ENCODE measurements at places on chromosomes 11 and 22.
A peak's percentile ranks its signal among the peaks of the same experiment; 100 is the strongest.

- DNase-seq: peak; percentile 74
- no peak overlapping the region for H3K4me3 ChIP-seq
- H3K4me1 ChIP-seq: peaks cover 11% of the 10 kb centered on the region
- H3K27me3 ChIP-seq: no peaks in the 10 kb centered on the region
- H3K36me3 ChIP-seq: no peaks in the 10 kb centered on the region
Measured at GRCh38 chr11:9601037-9601875, 27.8 kb downstream of the WEE1 start.

DNA sequence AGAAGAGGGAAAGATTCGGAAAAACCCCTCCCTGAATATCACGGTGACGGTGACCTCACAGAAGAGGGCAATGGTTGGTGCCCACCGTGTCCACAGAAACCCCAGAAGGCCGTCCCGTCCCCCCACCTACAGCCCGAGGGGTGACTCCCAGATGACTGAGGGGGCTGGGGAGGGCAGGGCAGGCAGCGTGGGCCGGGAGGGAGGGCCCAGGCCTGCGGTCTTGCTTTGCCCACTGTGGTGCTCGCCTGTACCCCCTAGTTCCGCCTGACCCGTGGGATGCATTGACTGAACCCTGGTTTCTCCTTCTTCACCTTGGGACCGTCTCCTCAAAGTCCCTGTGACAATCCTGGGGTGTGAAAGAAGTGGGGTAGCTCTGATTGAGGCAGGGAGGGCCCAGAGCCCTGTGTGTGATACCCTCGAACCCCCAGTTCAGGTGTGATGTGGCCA lies 526.7 kb downstream of the BRD1 start:
- no peaks in the 10 kb centered on the region for H3K36me3 ChIP-seq
- H3K27ac ChIP-seq: no peak overlapping the region
- H3K27me3 ChIP-seq: peaks cover 40% of the 10 kb centered on the region

GRCh38 chr22:44819966-44820631 lies 67.7 kb downstream of the ARHGAP8 start:
- H3K27ac ChIP-seq: no peak overlapping the region
- no peak overlapping the region for H3K4me3 ChIP-seq
- no peaks in the 10 kb centered on the region for H3K27me3 ChIP-seq
- DNase-seq: no peak
- H3K4me1 ChIP-seq: peaks cover 4% of the 10 kb centered on the region

- no peak overlapping the region for H3K27ac ChIP-seq
- peaks cover 23% of the 10 kb centered on the region for H3K4me1 ChIP-seq
- H3K27me3 ChIP-seq: peaks cover 5% of the 10 kb centered on the region
- no peak for DNase-seq
- peak overlapping the region; percentile 46 for H3K4me3 ChIP-seq
Measured at GRCh38 chr11:73342633-73343032, 33.6 kb upstream of the RELT start.

- no peaks in the 10 kb centered on the region for H3K4me1 ChIP-seq
- no peaks in the 10 kb centered on the region for H3K36me3 ChIP-seq
- H3K4me3 ChIP-seq: no peak within 1 kb of the TSS
- H3K27me3 ChIP-seq: peaks cover 4% of the 10 kb centered on the region
- no peak within 1 kb of the TSS for H3K27ac ChIP-seq
- DNase-seq: no peak
Measured at GRCh38 chr22:23579870-23580575, at the start of gene IGLL1. Gene IGLL1 (minus strand): TSS chr22:23580290. CDS start chr22:23580190, 100 bp downstream.

GRCh38 chr11:986270-986951 lies 50.1 kb downstream of the MUC6 start:
- no peaks in the 10 kb centered on the region for H3K27me3 ChIP-seq
- H3K36me3 ChIP-seq: peaks cover 90% of the 10 kb centered on the region
- DNase-seq: no peak
- no peak overlapping the region for H3K4me3 ChIP-seq

DNA sequence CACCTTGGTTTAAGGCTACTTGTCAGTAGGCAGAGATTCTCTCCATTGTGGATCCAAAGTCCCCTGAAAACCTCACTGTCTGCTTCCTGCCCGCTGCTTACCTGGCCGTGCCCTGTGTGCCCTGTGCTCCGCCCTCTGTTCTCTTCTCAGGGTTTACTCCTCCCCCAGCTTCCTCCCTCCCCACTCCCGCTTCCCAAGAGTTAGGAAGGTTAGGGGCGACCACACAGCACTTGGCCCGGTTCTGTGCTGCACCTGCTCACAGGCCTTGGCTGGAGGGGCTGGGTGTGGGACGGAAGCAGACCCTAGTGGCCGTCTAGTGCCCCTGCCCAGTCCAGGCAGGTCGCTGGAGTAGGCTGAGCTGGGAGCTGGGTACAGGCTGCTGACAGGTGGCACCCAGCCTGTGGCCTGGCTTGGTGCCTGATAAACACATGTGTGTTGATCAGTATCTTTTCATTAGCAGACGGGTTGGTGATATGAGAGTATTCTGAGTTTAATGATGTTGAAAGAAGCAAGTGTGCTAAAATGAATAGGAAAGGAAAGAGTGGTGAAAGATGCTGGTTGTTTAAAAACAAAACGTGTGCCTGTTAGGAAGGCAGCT lies 40.5 kb downstream of the GRAMD4 start:
- H3K27me3 ChIP-seq: no peaks in the 10 kb centered on the region
- peaks cover 29% of the 10 kb centered on the region for H3K4me1 ChIP-seq
- H3K36me3 ChIP-seq: peaks cover 51% of the 10 kb centered on the region
- no peak overlapping the region for H3K4me3 ChIP-seq

GRCh38 chr11:117171007-117171403 lies 7.5 kb upstream of the SIDT2 start:
- peaks cover 7% of the 10 kb centered on the region for H3K4me1 ChIP-seq
- no peak for DNase-seq
- no peaks in the 10 kb centered on the region for H3K27me3 ChIP-seq
- no peak overlapping the region for H3K4me3 ChIP-seq
- H3K27ac ChIP-seq: no peak overlapping the region
- peaks cover 40% of the 10 kb centered on the region for H3K36me3 ChIP-seq

GRCh38 chr11:24574461-24574860 lies 77.6 kb downstream of the LUZP2 start:
- DNase-seq: no peak
- no peaks in the 10 kb centered on the region for H3K27me3 ChIP-seq
- H3K36me3 ChIP-seq: no peaks in the 10 kb centered on the region
- no peak overlapping the region for H3K27ac ChIP-seq

GRCh38 chr11:114314096-114314495 lies 17.9 kb downstream of the NNMT start:
- H3K27me3 ChIP-seq: no peaks in the 10 kb centered on the region
- H3K4me3 ChIP-seq: no peak overlapping the region
- H3K36me3 ChIP-seq: peaks cover 20% of the 10 kb centered on the region
- H3K4me1 ChIP-seq: peaks cover 20% of the 10 kb centered on the region

DNA sequence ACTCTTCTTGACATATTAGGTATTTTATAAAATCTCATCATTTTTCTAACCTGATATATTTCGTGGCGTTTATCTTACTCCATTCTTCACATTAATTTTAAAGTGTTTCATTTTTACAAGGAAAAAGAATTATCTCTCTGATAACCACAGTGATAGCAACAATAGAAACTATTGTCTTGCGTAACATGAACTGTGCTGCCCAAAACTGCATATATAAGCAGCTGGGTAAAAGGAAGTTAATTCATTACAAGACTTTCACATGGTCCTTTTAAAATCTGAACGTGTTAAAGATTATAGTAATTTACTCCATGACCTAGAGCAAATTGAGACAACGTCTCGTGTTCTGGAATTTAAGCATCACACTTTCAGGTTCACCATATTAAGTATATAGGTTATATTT lies 210.4 kb upstream of the GRIA4 start:
- H3K4me1 ChIP-seq: no peaks in the 10 kb centered on the region
- H3K27me3 ChIP-seq: no peaks in the 10 kb centered on the region
- H3K27ac ChIP-seq: no peak overlapping the region
- H3K36me3 ChIP-seq: no peaks in the 10 kb centered on the region

GRCh38 chr11:94563848-94564467 lies 3.2 kb upstream of the PIWIL4 start:
- no peaks in the 10 kb centered on the region for H3K27me3 ChIP-seq
- DNase-seq: no peak
- H3K27ac ChIP-seq: no peak overlapping the region
- H3K36me3 ChIP-seq: no peaks in the 10 kb centered on the region
- no peak overlapping the region for H3K4me3 ChIP-seq

DNA sequence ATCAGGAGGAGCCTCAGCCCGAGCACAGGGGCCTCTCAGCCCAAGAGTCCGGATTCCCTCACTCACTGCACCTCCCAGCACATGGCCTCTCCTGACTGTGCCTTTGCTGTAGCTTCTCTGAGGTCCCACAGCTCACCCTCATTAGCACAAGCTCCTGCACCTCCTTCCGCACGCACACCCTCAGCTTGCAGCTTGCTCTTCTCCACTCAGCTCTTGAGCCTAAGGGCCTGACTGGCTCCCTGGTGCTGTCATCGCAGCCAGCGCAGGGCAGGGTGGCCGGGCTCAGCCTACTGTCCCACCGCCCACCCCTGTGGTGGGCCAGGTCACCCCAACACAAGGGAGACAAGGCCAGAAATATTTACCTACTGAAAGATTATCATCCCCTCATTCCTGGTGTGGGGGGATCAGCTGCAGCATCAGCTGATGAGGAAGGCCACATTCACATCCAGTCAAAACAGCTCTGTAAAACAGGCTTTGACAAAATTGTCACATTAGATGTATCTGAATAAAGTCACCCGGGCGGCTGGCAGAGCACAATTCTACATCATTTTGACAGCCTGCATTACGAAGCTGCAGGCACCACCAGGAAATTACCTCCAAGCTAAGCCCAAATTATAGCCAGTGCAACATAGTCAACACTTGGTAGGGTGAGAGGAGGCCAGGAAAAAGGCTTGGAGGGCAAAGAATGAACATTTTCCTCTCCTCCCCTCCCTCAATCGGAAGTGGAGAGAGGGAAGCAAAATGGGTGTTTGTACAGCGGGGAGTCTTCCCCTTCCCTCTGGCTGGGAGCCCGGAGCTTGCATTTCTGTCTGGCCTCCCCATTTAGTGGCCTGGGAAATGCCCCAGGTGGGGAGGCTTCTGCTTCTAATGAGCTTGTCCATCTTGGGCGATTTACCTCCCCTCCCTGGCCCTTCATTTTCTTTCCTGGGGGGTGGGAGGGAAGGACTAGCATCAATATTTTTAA lies 29.5 kb upstream of the IGSF9B start:
- H3K4me3 ChIP-seq: no peak overlapping the region
- DNase-seq: no peak
- H3K4me1 ChIP-seq: no peaks in the 10 kb centered on the region
- no peak overlapping the region for H3K27ac ChIP-seq

GRCh38 chr22:26238596-26238995 lies 69.3 kb downstream of the SEZ6L start:
- no peaks in the 10 kb centered on the region for H3K36me3 ChIP-seq
- H3K27ac ChIP-seq: no peak overlapping the region
- H3K27me3 ChIP-seq: peaks cover 20% of the 10 kb centered on the region
- DNase-seq: no peak
- H3K4me1 ChIP-seq: no peaks in the 10 kb centered on the region

DNA sequence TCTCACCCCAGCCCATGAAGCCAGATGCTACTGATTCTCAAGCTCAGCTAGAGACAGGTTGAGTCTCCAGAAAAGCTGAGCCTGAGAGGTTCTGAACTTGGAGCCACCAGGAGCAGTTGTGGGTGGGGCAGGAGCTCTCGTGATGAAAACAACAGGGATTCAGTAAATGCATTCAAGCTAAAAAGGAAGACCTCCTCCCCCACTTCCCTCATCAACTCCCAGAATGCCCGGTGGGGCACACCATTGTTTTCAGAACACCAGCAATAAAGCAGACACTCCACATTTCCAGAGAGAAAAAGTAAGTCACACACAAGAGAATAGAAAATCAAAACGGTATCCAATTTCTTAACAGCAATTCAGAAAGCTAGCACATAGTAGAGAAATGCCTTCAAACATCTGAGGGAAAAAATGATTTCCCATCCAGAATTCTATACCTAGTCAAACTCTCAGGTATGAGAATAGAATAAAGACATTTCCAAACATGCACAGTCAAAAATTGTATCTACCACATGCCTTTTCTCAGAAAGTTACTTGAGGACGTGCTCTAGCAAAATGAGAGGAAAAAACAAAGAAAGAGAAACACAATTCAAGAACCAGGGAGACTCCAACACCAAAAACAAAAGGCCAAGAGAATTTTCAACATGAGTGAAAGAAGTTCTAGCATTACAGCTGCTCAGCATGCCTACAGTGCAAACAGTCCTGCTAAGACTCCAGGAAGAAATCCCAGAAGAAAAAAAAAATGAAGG lies 56.8 kb downstream of the CDKN1C start:
- peaks cover 26% of the 10 kb centered on the region for H3K4me1 ChIP-seq
- H3K36me3 ChIP-seq: no peaks in the 10 kb centered on the region
- DNase-seq: no peak
- no peak overlapping the region for H3K4me3 ChIP-seq
- no peak overlapping the region for H3K27ac ChIP-seq

DNA sequence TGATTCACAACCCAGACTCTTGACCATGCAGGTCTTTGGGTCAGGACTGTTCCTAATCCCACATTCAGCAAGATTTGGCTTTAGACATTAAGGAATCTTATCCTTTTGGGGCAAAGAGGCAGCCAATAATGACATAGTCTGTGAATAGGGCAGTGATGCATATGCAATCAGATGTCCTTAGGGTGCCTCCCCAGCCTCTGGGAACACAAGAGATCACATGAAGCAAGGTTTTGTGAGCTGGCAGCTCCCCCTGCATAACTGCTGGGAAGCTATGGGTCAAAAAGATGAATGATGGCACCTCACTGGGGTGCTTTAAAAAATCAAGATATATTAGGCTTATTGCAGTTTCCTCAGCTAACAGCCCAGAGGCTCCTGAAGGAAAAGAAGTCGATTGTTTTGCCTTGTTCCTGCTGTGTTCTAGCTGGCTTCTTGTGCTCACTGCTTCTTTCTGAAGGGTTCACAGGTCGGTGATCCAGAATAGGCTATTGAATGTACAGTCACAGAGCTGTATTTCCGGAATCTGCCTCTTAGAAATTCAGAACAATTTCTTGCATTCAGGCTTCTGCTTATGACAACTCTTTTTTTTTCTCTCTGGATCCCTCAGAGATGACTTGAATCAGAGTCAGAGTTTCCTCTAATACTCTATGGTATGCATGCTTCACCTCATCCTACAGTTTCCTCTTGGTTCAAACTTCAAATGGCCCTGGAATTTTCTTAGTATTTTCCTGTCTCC lies 31.7 kb downstream of the INSC start:
- no peaks in the 10 kb centered on the region for H3K27me3 ChIP-seq
- no peaks in the 10 kb centered on the region for H3K36me3 ChIP-seq
- DNase-seq: no peak
- no peaks in the 10 kb centered on the region for H3K4me1 ChIP-seq
- no peak overlapping the region for H3K4me3 ChIP-seq
